ENCODE measurements at places on chromosomes 16 and 17.

- no peak for DNase-seq
Measured at GRCh38 chr16:84759061-84759460, 59.3 kb downstream of the USP10 start.

GRCh38 chr16:85206472-85207356 lies 94.4 kb upstream of the CIBAR2 start:
- no peak for DNase-seq

DNA sequence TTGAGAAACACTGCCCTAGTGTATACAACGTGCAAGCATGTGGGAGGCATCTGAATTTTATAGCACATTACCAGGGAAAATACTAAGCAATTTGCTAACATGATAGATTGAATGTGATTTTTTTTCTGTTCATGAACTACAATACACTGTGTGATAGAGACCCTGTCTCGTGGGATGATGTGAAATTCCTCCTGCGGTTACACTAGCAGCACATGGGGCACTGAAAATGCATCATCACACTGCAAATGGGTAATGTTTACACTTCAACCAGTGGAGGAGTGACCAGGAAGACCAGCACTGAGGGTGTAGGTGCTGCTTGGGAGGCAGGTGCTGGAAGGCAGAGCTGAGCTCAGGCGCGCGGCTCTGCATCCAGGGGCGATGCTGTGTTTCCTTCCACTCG lies 28.8 kb downstream of the ORC6 start:
- no peak for DNase-seq

DNA sequence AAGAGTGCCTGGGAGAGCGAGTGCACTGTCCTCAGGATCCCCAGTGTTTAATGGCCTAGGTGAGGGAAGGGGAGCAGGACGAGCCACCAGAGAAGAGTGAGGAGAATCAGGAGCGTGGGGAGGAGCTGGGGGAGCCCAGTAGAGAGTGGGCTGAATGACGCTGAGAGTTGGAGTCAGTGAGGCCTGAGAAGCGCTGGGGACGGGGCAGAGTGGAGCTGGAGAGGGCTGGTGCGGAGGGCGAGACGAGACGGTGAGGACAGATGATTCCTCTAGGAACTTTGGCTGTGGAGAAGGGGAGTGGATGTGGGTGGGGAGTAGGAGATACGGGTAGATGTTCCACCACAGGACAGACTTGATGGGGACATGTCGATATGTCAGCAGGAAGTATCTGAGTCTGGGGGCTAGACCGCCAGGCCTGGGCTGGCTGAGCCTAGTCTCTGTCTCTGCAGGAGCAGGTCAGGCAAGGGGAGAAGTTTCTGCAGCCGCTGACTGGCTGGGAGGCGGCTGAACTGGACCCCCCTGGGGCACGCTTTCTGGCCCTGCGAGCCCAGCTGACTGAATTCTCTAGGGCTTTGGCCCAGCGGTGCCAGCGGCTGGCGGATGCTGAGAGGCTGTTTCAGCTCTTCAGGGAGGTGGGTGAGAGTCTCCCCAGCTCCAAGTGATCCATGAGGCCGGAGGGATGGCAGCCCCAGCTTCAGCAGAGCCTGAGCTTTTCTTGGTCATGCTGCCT lies 4.7 kb downstream of the PLEKHG4 start:
- no peak for DNase-seq

DNA sequence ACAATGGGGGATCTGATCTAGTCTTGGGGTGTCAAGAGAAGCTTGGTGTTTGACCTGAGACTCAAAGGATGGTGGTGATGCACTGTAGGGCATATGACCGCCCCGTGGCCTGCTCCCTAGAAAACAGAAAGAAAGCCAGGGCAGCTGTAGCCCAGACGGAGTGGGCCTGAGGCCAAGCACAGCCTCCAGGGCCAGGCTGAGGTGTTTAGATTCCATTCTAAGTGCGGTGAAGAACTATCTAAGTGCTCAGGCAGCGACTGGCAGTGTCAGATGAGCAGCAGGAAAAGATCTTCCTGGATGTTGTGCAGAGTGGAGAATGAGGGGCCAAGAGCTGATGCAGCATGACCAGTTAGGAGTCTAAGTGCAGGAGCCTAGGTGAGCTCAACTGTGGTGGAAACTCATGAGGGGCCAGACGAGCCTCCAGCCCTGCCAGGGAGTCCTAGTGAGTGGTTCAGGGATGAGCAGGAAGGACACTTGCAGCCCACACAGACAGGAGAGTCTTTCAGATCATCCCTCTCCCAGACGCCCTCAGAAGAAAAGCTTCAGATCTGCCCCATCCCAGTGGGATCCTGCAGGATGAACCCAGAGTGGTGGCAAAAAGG lies 314.2 kb upstream of the CCL2 start:
- no peak for DNase-seq
